ENCODE measurements at places on chromosomes 5 and 9. TPM values are rescaled to one million over a fixed set of nuclear protein-coding genes. Genes with fewer than 3 reads are reported as not detected.

GRCh38 chr9:129968690-129969485 lies 74.1 kb downstream of the FNBP1 start:
- DNase-seq, result no peak

DNA sequence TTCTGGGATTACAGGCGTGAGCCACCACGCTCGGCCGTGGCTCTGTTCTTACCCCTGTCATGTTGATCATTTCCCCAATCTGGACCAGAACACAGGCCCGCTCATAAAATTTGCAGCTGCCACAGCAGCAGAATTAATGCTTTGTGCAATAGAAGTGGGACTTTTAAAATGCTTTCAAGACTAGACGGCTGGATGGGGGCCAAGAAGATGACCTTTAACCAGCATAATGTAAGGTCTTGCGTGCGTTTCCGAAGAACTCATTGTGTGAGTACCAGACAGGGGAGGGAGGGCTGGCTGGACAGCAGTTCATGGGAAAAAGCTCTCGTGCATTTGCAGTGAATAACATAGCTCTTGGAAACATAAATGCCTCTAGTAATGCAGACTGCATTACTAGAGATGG lies 3.5 kb upstream of the WDR38 start:
- DNase-seq, result no peak

The RPP25L gene
- 38.4 TPM for total RNA-seq

The SPINK5 gene
- total RNA-seq, result 3.4 TPM

- no peak for DNase-seq
These were observed 222.2 kb downstream of the LURAP1L start for GRCh38 chr9:12997009-12997408.

All from thymus (tissue), 14 donors.